Hematopoietic multipotent progenitor cell treated with erythropoietin and hydrocortisone succinate and interleukin-3 and kit ligand, for 15 days (in vitro differentiated cells): ENCODE measurements at places on chromosomes 3 and 15.

- DNase-seq: no peak
Observed at GRCh38 chr15:59200560-59200959, 6.1 kb upstream of the LDHAL6B start.

GRCh38 chr3:190064659-190065058 lies 56.0 kb downstream of the P3H2 start:
- no peak for DNase-seq

DNA sequence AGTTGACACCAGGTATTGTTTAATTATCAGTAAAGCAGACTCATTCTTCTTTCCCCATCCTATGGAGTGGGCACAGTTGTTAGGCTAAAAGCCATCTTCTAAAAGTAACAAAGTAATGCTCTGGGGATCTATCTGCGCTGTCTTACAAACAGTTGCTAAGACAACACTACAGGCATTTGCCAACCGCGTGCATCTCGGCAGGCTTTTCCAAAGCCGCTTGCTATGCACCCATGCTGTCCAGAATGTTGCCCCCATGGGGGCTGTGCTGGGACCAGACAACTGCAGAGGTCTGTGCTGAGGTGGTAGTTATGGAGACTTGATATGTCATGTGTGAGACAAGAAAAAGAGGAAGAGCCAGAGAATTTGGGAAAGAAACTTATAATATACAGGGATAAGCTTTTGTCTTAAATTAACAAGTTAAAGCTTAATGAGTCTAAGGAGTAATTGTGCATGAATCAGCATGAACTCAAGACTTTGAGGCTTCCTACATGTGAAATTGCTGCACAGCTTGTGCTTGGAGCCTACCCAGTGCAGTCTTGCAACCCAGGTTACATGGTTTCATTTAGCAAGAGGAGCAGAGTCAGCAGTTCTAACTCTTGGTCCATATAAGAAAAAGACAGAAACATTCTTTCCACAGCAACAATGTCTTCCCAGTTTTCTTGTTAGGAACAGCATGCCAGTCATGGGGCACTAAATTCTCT lies 38.9 kb upstream of the DCLK3 start:
- no peak for DNase-seq

DNA sequence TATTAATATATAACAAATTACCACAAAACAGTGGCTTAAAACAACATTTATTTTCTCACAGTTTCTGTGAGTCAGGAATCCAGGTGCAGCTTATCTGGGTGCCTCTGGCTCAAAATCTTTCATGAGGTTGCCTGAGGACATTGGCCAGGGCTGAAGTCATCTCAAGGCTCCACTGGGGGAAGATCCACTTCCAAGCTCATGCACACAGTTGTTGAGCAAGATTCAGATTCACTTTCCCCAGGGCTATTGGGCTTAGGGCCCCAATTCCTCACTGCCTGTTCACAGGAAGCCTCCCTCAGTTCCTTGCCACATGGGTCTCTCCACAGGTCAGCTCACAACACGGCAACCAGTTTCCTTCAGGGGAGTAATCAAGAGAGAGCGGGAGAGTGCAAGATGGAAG lies 35.0 kb downstream of the RFTN1 start:
- no peak for DNase-seq

- no peak for DNase-seq
Observed at GRCh38 chr3:58531555-58531954, 5.4 kb downstream of the ACOX2 start.

- no peak for DNase-seq
Observed at GRCh38 chr3:140763532-140763931, 85.7 kb downstream of the TRIM42 start.

DNA sequence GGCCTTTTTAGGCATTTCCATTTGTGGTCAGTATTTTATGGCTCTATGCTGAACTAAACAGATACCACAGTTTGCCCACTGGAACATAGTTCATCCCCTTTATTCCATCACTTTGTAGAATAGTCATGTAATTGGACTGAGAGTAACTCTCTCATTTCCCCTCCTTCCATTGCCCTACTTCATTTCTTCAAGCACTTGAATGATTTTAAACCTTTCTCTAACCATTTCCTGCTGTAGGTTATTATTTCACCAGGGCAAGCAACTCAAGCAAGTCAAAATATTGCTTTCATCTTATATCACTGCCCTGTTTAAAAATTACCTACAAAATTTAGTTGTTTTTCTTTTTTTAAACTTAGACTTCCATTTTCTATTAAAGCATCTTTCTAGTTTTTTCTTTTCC lies 177.0 kb downstream of the RAP2B start:
- no peak for DNase-seq

GRCh38 chr15:44738340-44738984 lies 2.1 kb downstream of the TRIM69 start:
- DNase-seq: peak; percentile 72

- no peak for DNase-seq
Observed at GRCh38 chr3:177838766-177839350, 641.6 kb upstream of the TBL1XR1 start.

- DNase-seq: no peak
Observed at GRCh38 chr15:100265641-100266035, 76.1 kb downstream of the ADAMTS17 start.

DNA sequence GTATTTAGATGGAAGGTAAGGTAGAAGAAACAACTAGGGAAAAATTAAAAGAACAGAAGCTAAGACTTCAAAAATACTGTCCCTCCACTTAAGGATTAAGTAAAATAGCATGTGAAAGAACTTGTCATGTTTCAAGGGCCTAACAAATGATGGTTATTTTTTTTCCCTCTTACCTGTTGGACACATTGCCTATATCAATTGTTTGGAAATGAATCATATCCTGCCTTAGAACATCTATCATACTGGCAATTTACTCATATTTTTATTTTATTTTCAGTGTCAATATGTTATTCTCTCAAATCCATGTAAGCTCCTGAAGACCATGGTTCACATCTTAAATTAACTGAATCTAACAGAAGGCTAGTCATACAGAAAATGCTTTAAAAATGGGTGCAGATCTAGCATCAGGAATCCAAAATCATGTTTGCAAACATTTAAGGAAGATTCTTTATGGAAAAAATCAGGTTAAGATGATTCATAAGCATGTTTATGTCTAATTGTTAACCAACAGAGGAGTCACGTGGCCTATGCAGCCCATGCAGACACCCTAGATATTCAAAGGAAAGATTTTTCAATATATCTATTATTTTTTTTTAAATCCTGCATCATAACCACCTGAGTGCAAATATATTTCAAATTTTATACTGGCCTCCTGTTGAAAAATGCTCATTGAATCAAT lies 135.8 kb upstream of the TRIM42 start:
- DNase-seq: no peak

DNA sequence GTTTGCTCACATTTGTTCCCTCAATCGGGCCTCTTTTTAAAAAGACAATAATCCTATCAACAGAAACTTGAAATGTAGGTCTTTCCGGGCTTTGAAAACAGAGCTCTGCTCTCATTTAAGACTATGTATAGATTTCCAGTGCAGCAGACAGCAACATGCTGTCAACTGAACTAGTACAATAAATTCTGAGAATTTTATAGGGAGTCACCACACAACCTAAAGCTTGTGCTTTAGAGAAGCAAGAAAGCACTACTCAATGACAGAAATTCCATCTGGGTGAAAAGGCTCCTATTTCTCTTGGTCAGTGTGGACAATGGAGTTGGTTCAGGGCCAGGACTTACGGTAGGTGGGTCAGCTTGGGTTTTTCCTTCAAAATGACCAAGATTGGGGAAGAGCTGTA lies 583.5 kb downstream of the ROBO1 start:
- DNase-seq: no peak

DNA sequence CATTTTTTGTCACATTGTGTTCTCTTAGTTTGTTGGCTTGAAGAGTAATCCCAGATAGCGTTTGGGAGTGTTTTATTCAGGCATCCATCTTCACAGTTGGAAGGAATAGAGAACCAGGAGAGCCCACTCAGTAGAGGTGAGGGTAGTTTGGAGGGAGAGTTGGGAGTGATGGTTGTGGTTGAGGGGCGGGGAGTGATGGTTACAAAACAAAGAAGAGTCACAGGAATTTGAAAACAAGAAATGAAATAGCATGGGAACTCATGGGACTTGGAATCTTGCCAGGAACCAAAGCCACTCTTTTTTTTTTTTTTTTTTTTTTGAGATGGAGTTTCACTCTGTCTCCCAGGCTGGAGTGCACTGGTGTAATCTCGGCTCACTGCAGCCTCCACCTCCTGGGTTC lies 36.3 kb downstream of the DUT start:
- DNase-seq: no peak

GRCh38 chr15:23483821-23484299 lies 36.8 kb upstream of the GOLGA6L2 start:
- DNase-seq: no peak
